EL (cell line): ENCODE measurements at places on chromosomes 6 and 20.

DNA sequence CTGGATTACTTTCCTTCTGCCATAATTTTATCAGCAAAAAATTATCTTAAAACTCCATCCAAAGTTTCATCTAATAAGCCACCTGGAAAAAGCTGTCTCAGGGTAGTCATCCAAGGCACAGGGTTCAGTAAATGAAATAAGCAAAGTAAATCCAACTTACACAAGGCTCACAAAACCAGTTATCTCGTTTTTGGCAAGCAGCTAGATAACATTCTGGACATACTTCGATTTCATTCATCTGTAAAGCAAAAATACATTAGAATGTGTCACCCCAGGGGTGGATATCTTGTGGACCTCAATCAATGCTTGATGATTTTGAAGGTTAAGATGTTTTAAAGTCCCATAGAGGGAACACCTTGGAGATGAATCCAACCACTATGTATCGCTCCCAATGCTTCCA, 73.1 kb downstream of the ZMYND8 start:
- DNase-seq = no peak

DNA sequence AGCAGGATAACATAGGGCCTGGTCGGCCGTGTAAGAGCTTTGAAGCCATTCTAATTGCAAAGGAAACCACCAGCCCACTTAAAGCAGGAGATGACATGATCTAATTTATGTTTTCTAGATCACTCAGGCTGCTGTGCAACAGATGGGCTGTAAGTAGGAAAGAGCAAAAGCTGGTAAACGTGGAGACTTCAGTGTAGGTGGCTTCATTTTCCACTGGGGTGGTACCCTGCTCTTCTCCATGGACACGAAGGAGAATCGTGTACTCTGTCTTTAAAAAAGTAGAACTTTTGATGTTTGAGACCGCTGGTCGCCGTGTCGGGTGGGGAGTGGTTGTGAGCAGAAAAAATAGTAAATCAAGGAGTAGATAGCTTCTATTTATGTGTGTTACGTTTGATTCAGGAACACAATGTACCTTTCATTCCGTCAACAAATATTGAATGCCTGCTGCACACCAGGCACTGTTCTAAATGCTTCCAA, 6.4 kb downstream of the CASS4 start:
- DNase-seq = peak; percentile 23

- DNase-seq = no peak
Observed at GRCh38 chr6:139262519-139263300, 29.1 kb downstream of the TXLNB start.

GRCh38 chr6:41561416-41561815, 15.2 kb downstream of the FOXP4 start:
- no peak for DNase-seq

DNA sequence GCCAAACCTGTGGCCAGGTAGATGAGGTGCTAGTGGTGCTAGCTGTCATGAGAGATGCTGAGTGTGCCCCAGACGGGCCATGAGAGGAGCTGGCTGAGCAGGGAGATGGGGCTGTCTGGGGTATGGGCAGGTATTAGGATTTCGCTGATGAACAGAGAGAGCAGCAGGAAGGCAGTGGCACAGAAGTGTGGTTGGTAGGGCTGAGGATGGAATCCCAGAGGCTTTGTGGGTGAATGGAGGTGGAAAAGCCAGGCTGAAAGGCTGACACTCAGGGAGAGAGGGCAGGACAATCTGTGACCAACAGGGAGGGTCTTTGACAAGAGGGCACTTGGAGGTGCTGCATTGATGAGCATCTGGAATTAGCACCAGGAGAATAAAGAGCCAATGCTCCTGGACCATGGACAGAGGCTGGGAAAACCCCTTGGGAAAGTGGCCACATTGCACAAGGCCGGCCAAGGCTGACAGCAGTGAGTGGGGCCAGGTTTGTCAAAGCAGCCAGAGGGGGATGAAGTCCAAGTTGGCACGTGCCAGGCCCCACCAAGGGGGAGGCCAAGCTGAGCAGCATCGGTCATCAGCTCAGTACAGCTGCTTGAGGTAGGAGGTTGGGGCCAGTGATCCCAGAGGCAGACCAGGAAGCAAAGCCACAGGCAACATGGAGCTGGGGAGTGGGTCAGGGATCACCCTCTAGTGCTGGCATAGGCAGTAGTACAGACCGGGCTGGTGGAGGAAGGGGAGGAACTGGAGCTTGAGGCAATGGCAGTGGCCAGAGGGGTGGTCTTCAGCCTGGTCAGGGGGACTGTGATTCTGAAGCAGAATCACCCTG, 19.7 kb upstream of the SGK2 start:
- DNase-seq = no peak

DNA sequence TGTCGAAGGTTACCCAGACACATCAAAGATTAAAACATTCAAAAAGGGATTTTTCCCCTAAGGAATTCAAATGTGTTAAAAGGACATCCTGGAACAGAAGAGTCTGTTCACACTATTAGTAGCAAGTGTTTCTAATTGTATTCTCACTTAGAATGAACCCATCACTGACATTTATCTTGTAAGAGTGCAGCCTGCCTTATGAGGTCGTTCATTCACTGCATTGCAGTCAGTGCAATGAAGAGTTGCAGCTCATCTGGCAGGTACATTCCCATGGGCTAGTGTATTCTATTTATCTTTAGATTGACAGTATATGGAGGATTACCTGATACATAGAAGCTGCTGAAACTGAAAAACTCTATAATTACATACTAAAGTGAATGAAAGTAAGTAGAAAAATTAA, 36.5 kb downstream of the PHACTR1 start:
- no peak for DNase-seq

GRCh38 chr20:62700261-62700930, 8.2 kb upstream of the NTSR1 start:
- no peak for DNase-seq

- no peak for DNase-seq
Observed at GRCh38 chr6:73309535-73309784, 44.6 kb downstream of the DPPA5 start.
